Ascending aorta (tissue), 2 donors: ENCODE measurements at places on chromosomes 5 and 9.

DNA sequence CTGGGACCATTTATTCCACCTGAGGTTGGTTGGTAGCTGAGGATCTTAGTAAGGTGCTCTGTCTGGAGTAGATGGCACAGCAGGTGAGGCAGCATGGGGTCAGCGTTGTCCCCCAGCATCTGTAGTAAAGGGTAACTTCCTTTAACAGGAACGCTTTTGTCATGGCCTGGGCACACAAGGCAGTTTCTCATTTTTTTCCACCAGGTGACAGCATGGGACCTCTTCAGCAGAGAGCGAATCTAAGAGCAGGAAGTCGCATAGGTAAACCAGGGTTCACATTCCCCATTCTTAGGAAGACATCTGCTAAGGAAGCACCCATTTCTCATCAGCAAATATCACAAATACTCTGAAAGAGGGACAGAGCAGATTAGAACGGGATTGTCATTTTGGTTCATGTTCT lies 56.5 kb downstream of the GPR107 start:
- DNase-seq: no peak

DNA sequence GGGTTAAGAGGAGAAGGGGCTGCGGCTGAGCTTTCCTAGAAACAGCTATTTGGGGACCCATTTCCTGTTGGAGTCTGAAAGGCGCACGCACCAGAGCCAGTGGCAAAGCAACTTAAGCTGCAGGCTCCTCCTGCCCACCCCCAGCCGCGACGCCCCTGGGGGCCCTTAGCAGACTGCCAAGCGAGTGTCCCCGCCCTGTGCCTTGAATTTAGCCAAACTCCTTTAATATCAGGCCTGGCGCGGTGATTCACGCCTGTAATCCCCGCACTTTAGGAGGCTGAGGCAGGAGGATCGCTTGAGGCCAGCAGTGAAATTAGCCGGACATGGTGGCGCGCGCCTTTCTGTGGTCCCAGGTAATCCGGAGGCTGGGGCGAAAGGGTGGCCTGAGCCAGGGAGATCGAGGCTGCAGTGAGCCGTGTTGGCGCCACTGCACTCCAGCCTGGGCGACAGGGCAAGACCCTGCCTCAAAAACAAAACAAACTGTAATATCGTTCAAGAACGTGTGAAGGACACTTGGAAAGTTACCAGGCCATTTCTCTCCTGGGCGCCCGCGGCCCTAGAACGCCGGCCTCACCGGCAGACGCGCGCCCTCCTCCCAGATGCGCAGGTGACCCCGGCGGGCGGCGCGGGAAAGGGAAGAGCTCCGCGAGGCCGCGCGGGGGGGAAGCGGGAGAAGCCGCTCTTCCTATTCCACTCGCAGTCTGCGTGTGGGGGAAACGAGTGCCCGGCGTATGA lies 1.0 kb upstream of the F2R start:
- no peak for DNase-seq

GRCh38 chr5:24747327-24747726 lies 102.5 kb upstream of the CDH10 start:
- DNase-seq: no peak

DNA sequence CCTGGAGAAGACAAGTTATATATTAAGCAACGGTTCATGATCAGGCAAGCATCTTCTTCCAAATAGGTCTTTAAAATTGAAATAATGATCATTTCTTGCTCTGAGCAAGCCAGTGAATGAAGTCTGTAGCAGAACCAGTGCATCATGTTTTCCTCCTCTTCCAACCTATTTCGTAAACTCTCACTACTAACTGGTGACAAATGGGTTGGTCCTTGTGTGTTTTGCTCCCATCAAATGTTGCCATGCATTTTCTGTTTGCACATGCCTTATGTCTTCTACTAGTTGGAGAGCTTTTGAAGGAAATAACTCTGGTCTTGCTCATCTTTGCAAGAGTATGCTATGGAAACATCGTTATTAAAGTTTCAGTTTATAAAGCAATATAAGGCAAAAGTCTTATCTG lies 37.2 kb upstream of the SPDL1 start:
- no peak for DNase-seq

DNA sequence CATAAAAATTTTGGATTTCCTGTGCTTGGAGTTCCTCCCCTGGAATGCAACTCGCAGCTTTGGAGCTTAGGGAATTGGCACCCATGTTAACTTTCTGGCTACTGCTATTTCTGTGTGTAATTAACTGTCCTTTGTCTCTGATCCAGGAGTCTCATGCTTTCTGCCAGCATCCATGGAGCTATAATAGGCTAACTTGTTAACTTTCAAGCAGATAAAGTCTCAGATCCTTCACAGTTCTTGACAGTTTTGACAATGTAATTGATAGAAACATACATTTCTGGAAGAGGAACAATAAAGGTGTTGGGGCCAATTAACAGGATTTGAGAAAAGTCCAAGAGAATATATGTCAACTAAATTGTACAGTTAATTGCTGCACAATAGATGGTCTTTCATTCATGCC lies 290.2 kb upstream of the PRDM9 start:
- DNase-seq: no peak

DNA sequence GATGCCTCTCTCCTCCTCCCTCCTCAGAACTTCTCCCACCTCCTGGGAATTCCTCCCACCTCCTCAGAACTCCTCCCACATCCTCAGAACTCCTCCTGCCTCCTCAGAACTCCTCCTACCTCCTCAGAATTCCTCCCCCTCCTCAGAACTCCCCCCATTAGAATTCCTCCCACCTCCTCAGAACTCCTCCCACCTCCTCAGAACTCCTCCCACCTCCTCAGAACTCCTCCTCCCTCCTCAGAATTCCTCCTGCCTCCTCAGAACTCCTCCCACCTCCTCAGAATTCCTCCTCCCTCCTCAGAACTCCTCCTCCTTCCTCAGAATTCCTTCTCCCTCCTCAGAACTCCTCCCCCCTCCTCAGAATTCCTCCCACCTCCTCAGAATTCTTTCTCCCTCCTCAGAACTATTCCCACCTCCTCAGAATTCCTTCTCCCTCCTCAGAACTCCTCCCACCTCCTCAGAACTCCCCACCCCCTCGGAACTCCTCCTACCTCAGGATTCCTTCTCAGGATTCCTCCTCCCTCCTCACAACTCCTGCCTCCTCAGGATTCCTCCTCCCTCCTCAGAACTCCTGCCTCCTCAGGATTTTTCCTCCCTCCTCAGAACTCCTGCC lies 23.9 kb downstream of the SLC46A2 start:
- DNase-seq: no peak

DNA sequence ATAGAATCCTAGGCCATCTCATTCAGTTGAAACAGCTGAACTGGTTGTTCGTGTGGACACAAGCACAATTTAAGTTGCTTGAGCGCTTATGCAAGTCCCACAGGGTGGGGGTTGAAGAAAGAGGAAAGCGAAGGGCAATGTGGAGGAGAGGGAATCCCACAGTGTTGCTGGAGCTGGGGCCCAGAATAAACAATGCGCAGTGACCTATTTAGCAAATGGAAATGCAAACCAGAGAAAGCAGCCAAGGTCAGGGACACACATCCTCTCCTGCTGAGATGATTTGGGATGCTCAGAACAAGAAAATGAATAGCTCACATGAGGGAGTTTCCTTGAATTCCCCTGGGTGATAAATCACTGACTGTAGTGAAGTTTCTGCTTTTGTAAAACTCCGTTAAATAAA lies 838.3 kb downstream of the TLE4 start:
- no peak for DNase-seq

- DNase-seq: no peak
These were observed 105.4 kb downstream of the EDIL3 start for GRCh38 chr5:84279234-84279633.

DNA sequence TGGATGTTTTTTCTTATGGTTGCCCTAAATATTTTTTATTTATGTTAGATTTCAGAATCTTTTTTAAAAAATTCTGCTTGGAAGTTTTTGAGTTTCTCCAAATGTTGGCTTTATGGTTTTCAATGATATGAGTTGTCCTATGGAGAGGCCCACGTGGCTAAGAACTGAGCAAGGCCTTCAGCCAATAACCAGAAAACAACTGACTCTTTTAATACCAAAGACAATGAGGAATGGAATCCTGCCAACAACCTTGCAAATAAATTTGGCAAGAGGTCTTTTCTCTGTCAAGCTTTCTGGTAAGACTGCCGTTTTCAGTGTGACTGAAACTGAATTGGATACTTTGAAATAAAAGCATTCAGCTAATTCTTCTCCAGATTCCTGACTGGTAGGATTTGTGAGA lies 1740.1 kb upstream of the WWC1 start:
- DNase-seq: no peak

GRCh38 chr9:70120834-70121510 lies 77.3 kb downstream of the MAMDC2 start:
- DNase-seq: peak; percentile 80

GRCh38 chr9:130780415-130780814 lies 54.6 kb upstream of the ABL1 start:
- no peak for DNase-seq

GRCh38 chr9:93126825-93127368 lies 7.2 kb downstream of the NINJ1 start:
- no peak for DNase-seq

DNA sequence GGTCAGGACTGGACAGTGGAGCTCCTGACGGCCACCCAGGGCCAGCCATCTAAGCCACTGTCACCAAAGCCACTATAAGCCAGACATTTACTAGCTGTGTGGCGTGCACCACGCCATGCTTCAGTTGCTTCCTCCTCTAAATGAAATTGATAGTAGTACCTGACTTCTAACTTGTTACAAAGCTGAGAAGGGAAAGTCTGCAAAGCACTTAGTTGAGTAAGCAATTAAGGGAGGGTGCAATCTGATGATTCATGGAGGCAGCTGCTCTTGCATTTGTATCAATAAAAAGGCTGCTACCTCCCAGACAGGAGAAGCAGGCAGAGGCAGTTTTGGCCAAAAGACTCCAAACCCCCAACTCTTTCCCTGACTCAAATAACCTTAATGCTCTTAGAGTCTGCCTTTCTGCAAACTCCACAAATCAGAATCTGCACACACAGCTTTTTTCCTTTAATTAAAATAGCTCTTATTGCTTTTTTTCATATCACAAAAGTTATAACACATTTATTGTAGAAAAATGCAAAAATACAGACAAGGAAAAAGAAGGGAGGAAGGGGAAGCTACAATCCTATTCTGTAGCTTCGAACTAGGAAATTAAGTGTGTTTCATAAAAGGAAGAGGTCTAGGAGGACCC lies 19.3 kb upstream of the RAPGEF1 start:
- DNase-seq: no peak

GRCh38 chr5:13248253-13248652 lies 696.2 kb downstream of the DNAH5 start:
- DNase-seq: no peak

DNA sequence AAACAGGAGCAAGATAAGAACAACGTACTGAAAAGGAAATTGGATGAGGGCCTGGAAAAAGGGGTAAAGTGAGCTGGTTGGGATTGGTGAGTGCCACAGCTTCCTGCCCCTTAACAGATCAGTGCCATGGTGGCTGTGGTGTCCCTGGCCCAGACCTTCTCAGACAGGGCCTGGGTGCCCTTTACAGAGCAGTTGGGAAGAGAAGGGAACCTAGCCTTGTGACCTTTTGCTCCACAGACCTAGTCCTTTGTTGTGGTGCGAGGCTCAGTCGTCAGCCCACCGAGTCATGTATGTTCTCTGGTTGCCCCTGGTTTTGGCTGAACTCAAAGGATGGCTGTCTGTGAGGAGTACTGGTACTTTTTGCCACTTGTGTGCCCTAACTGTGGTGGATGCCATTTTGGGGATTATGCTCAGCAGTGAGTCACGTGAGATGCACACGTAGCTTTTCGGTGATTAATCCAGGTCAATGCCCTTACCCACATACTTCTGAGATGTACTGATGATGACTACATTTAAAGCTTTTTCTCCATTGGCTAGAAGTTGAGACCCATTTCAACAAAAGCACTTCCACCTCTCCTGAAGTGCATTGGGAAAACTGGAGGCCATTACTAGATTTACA lies 48.4 kb downstream of the EXOSC2 start:
- no peak for DNase-seq

DNA sequence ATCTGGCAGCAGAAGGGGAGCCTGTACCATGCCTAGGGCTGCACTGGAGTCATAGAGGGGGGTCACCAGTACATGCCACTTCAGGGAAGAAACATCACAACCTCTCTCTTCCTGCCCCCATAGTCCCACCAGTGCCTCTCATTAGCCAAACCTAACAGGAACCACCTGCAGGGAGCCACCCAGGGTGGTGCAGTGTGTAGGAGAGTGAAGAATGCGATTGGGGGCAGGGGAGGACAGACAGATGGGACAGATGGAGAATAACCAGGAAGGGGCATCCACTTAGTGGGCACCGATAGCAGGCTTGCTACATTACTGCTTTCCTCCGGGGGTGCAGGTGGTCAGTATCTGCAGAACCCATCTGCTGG lies 19.2 kb downstream of the DAPK1 start:
- no peak for DNase-seq

GRCh38 chr5:96093890-96094381 lies 132.3 kb upstream of the ELL2 start:
- DNase-seq: no peak

GRCh38 chr5:133364936-133365707 lies 247.2 kb downstream of the FSTL4 start:
- DNase-seq: no peak

DNA sequence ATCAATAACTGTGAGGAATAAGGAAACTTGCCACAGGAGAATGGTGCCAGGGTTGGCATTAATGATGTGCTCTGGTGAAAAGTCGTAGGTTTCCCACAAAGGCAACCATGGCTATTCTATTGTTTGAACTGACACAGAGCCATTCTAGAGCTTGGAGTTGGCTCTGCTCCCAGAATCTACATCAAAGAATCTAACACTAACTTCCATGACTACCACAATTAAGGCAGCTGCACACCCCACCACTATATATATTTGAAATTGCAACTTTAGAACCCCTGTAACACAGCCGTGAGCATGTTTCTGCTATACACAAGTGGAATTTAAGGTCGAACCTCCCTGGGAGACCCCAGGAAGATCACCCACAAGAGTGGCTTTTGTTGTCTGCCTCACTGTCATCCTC lies 89.7 kb upstream of the CCDC152 start:
- no peak for DNase-seq

- no peak for DNase-seq
These were observed 66.0 kb downstream of the FER start for GRCh38 chr5:108813673-108814072.

DNA sequence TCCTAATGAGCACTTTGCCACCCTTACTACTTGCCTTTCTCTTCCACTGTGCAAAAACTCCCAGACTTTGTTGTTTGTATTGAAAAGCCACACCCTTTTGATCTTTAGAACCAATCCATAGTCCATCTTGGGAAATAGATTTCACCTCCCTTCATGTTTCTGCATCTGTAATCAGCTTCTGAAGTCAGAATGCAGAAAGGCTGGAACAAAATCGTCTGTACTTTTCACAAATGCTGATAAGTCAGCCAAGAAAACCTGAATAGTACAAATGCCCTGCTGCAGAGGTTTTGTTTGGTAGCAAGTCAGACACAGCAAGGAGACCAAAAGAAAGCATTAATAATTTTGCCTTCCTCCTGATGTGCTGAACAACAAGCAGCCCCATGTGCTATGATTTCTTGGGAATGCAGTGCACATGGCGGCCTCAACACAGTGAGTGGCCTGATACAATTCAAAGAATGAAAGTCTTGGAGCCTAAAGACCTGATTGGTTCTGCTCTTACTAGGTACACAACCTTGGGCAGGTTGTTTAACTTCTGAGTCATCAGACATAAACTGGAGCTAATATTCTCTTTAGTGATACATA lies 59.2 kb upstream of the STK32A start:
- DNase-seq: no peak
